ENCODE measurements at places on chromosomes 1 and 21.
A peak's percentile ranks its signal among the peaks of the same experiment; 100 is the strongest.

DNA sequence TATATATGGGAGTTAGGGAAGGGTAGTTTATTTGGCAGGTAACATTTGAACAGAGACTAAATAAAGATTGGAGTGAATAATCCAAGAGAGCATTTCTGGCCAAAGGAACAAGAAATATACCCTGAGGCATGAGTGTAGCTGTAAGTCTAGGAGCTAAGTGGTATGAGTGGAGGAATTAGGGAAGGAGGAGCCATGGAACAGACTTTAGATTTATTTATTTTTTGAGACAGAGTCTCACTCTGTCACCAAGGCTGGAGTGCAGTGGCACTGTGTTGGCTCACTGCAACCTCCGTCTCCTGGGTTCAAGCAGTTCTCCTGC, 18.4 kb downstream of the CAPZA1 start:
- DNase-seq, result no peak

- no peak for DNase-seq
Observed at GRCh38 chr21:41219498-41220207, 51.7 kb downstream of the BACE2 start.

- no peak for DNase-seq
Observed at GRCh38 chr1:175269151-175269550, 76.6 kb upstream of the KIAA0040 start.

GRCh38 chr21:46093668-46094400, 4.1 kb upstream of the COL6A2 start:
- no peak for DNase-seq

DNA sequence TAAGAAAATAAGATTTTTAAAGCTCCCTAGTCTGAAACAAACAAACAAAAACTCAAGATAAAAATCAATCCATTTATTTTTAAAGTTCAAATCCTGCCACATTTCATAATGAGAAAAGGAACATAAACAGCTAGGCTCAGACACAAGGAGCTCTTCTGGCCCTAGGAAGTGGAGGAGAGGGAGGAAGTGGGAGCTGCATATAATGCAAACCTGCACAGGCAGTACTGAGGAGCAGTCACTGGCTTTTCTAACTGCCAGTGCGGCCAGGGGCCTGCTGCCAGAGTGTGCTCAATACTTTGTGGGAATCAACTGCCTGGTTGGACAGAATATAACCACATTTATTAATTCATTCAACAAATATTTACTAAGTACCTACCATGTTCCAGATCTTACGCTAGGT, 139.8 kb upstream of the SPATA6 start:
- peak; percentile 18 for DNase-seq

DNA sequence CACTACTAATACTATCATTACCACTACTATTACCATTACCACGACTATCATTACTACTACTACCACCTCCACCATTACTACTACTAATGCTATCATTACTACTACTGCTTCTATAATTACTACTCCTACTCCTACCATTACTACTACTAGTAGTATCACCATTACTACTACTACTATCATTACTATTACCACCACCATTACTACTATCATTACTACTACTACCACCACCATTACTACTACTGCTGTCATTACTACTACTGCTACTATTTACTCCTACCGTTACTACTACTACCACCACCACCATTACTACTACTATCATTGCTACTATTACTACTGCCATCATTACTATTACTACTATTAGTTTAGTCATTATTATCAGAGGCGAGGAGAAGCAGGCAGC, 140.9 kb upstream of the KCNJ15 start:
- no peak for DNase-seq

DNA sequence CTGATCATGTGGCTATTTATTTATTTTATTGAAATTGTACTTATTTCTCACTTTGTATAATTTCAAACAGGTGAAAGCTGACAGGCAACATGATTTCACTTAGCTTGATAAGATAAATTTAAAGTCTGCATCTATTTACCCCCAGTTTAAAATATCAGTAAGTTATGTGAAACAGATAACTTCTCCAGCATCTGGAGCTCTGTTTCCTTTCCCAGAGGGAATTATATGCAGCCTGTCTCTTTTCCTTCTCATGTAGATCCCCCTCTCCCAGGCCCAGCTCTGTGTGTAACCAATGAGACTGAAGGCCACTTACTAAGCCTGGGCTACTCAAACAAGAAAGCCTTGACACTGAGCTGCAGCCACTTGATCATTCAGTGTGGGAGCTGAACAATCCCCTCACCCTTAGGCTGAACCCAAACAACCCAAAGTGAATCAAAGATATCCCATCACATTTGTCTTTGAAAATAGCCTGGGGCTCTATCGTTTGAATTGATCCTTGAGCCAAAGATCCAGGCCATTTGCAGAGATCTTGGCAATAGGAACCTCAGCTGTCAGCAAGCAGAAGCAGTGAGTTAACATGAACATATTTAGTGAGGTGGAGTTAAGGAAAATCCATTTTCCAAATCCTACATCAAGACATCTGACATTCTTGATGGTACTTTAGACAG, 383.9 kb downstream of the TGFB2 start:
- DNase-seq, result no peak

DNA sequence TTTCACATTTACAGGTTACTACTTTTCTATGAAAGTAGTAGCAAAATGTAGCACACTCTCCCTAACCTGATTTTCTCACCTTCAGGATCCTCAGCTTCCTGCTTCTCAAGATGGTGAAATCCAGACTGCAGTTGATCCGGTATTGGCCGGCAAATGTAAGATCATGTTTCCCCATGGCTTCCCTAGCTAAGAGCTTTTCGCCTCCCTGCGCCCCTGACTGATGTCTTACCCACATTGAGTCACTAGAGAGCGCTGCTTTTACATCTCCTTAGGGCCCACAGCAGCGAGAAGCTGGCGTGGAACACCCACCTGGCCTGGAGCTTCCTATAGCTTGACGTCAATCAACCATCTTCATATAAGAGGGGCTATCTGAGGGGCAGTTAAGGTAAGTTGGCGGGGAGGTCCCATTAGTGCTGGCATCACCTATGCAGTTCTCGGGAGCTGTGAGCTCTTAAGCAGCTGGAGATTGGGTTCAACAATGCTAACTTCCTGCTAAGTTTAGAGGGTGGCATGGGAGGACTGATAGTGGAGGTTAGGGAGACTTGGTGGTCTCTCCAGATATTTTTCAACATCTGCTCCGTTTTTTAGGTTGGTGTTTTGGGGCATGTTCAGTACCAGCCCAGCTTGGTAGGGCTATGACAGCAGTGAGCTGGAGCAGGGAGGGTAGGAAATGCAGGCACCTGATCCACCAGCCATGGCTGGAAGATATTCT, 5.5 kb downstream of the PTPN7 start:
- DNase-seq, result peak; percentile 82
